ENCODE measurements at places on chromosomes 7 and 10.
A peak's percentile ranks its signal among the peaks of the same experiment; 100 is the strongest.

DNA sequence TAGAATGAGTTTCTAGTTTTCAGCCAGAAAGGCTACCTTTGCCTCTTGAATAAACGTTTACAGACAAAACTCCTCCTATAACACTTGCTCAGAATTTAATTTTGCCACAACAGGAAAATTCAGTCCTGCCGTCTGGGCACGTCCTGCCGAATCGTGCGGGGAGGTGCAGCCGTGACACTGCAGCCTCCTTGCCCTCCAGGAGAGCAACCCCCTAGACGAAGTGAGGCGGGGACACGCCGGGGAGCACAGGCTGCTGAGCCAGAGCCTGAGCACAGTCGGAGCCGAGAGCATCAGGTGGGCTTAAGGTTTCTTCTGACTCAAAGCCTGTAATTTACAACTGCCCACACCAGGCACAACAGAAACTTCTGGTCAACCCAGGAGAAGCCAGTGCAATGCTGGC is 102.3 kb downstream of the DYNC2I1 start:
- H3K27me3 ChIP-seq = no peaks in the 10 kb centered on the region
- H3K4me1 ChIP-seq = peaks cover 13% of the 10 kb centered on the region
- H3K4me3 ChIP-seq = no peak overlapping the region
- no peak overlapping the region for H3K27ac ChIP-seq
- H3K36me3 ChIP-seq = no peaks in the 10 kb centered on the region

DNA sequence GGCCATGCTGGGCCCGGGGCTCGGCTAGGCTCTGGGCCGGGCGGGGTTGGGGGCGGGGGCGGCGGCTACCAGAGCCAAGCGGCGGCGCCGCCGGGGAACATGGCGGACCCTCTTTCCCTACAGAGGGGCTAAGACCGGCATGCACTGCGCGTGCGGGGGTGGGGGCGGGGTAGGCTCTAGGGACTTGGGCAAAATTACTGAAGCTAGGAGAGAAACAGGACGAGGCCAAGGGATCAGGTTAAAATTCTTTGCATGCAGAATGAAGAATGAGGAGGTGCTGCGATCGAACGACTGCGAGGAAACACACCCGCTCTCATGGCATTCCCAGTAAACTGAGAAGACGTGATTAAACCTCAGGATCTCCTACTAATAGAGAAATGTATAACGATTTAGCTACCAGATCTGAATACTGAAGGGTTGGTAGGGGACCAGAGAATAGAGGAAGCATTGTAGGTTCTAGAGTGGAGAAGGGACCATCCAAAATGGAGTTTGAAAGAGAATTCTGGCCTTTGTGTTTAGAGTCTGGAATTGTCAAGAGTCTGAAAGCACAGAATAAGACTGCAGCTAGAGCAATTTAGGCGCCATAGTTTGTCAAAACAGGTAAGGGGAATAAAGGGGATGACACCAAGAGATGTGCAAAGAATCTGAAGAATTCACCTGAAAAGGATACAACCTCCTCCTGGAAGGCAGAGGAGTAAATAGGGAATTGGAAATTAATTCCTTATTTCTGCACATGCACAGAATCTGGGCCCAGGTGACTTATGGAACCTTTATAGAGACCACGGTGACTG is at the start of gene PPP3CB:
PPP3CB (minus strand) TSS at position 141 of the 791 bp plus-strand sequence; CDS start at position 6, 135 bp downstream.
- peaks cover 26% of the 10 kb centered on the region for H3K4me1 ChIP-seq
- peak within 1 kb of the TSS; percentile 92 for H3K4me3 ChIP-seq
- H3K27me3 ChIP-seq = no peaks in the 10 kb centered on the region
- peak within 1 kb of the TSS; percentile 96 for H3K27ac ChIP-seq

DNA sequence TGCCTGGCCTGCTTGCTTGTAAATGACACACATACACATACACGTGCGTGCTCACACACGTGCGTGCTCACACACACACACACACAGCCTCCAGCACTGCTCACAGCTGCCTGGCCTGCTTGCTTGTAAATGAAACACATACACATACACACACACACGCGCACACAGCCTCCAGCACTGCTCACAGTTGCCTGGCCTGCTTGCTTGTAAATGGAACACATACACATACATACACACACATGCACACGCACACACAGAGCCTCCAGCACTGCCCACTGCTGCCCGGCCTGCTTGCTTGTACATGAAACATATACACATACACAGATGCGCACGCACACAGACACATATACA is 397.2 kb downstream of the PLXNA4 start:
- peaks cover 39% of the 10 kb centered on the region for H3K36me3 ChIP-seq
- no peak overlapping the region for H3K27ac ChIP-seq
- no peaks in the 10 kb centered on the region for H3K4me1 ChIP-seq

DNA sequence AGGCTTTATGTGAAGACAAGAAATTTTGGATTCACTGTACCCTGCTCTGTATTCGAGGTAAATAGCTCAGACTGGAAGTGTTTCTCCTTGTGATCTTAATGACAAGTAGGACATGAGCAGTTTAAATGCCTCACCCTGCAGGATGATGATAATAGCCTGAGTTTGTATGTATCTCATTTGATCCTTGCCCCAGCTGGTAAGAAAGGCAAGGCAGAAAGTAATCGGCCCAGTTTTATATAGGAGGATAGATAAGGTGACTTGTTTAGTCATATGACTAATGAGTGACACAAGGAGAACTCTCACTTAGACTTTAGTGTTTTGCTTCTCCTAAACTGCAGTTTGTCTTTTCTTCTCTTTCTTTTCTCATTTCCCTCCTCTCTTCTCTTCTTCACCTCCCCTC is 372.6 kb downstream of the PHF14 start:
- no peaks in the 10 kb centered on the region for H3K4me1 ChIP-seq
- H3K27me3 ChIP-seq = no peaks in the 10 kb centered on the region
- H3K4me3 ChIP-seq = no peak overlapping the region
- no peaks in the 10 kb centered on the region for H3K36me3 ChIP-seq
- DNase-seq = no peak
- H3K27ac ChIP-seq = no peak overlapping the region
